ENCODE measurements at places on chromosomes 16 and 17. TPM values are rescaled to one million over a fixed set of nuclear protein-coding genes. Genes with fewer than 3 reads are reported as not detected.

The NTN1 gene
- 7.4 TPM for polyA plus RNA-seq

The CIITA gene
- polyA plus RNA-seq = 3.2 TPM

The EFCAB5 gene
- 0.85 TPM for polyA plus RNA-seq

The KRT40 gene
- 10.9 TPM for polyA plus RNA-seq

The IL34 gene
- polyA plus RNA-seq = 5.0 TPM

The CCDC78 gene
- 1.5 TPM for polyA plus RNA-seq

The SMIM22 gene
- polyA plus RNA-seq = not detected

GRCh38 chr17:47316311-47316710 lies 7.4 kb upstream of the EFCAB13 start:
- DNase-seq = peak; percentile 14

DNA sequence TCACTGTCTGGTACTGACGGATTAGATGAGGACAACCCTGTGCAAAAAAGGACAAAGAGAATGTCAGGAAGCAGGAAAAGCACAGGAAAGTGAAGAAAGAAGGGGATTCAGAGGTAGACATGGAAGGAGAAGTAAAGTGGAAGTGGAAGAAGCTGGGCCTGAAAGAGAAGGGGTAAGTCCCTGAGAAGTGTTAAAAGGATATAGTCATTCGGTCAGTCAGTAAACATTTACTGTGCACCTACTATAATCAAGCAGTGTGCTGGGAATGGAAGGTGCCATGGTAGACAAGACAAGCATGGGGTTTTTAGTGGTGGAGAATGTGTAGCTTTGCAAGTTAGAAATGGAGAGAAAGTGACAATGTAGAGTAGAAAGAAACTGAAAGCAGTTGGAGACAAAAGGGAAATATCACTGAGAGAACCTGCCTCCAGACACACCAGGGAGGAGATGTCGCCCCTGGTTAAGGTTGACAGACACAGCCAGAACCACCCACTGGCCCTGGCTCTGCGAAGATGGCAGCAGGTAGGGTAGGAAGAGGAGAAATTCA lies 4.4 kb upstream of the SP2 start:
- no peak for DNase-seq

DNA sequence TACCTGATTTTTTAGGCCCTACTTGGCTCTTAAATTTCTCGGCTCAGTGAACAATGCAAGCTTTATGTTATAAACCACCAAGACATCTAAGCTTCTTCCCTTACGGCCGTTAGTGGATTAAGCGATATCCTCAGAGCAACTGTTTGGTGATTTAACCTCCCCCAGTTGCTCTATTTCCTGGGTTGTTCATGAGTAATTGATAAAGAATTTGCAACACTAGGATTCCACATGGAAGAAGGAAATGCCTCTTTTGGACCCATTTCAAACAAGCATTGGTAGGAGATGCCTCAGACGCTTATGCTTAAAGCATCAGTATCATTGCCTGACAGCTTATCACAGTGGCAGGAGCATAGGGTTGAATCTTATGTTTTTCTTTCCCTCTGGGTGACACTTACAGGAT lies 65.3 kb downstream of the RBFOX1 start:
- DNase-seq = no peak

DNA sequence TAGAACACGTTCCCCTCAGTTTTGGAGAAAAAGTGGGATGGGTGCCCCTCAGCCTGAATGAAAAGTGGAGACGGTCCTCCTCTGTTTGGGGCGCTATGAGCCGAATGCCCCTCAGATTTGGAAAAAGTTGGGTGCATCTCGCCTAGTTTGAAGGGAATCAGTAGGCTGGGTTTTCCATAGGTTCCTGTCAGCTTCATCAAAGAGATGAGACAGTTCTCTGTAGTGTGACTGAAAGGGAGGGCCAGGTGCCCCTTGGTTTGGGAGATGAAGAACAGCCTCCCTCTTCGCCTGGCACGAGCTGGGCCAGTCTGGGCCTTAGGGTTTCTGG lies 742 bp upstream of the SLC9A5 start:
- no peak for DNase-seq

DNA sequence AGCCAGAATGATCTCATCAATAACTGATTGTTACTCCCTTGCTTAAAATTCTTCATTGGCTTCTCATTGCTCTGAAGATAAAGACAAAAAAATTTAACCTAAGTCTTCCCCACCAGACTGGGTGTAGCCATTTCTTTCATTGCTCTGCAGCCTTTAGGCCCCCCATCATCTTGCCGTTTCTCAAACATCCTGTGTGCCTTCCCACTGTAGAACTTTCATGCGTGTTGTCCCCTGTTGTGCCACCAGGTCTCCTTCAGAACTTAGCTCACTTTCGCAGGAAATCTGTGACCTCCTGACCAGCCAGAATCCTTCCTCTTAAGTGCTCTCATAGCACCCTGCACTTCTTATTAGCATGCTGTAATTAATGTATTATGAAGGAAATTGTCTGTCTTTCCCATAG lies 31.8 kb downstream of the TNRC6C start:
- DNase-seq = no peak

- no peak for DNase-seq
Observed at GRCh38 chr17:32541640-32542039, 54.8 kb downstream of the CDK5R1 start.

GRCh38 chr17:62791235-62791734 lies 16.8 kb downstream of the MARCHF10 start:
- DNase-seq = no peak

GRCh38 chr17:19630661-19631060 lies 17.9 kb upstream of the ALDH3A2 start:
- no peak for DNase-seq

DNA sequence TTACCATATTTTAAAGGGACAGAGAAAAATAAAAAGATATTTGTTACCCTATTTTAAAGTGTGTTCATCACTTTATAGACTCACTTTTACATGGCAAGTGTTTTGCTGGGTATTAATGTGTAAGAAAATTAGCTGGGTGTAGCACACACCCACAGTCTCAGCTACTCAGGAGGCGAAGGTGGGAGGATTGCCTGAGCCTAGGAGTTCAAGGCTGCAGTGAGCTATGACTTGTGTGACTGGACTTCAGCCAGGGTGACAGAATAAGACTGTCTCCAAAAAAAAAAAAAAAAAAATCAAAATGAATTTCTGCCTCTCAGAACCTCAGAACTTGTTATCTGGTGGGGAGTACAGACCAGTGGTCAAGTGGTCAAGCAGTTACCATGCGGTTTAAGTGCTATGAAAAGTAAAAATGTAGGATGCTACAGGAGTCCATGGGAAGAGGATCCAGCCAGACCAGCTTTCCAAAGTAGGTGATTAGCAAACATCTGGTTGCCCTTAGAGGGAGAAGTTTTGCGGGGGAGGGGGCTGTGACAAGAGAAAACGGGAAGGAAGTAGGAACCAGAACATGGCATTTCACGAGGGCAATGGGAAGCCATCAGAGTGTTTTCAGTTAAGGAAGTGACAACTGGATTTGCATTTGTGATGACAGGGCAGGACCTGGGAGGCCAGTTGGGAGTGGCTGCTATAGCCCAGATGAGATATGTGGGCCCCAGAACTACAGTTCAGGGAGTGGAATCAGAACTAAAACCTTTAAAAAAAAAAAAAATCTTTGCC lies 13.9 kb downstream of the CNEP1R1 start:
- no peak for DNase-seq

DNA sequence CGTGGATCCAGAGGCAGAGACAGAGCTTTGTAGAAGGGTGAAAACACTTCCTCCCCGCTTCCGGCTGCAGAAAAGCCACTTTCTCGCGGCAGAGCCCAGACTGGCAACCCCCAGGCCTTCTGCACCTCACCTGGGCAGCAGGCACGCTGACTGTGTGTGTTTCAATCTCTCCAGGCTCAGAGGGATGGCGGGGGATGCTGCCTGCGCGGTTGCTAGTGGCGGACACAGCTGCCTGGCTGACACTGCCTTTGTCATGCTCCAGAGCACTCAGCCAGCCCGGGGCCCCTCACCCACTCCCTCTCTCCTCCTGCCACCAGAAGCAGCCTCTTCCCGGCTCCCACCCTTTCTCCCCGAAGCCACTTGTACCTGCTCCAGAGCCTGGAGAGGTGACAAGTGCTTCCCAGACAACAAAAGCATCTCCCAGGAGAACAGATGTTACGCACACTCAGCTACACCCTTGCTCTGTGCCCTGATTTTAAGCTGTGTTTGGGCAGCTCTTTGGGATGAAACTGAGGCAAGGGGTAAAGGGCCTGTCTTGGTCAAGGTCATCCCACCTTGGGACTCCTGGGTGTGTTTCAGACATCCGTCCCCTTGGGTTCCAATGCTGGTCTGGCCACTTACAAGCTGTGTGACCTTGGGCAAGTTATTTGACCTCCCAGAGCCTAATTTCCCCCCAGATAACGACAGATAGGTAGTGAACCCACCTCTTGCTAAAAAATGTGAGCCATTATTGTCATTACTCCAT lies 9.2 kb upstream of the GLIS2 start:
- no peak for DNase-seq

DNA sequence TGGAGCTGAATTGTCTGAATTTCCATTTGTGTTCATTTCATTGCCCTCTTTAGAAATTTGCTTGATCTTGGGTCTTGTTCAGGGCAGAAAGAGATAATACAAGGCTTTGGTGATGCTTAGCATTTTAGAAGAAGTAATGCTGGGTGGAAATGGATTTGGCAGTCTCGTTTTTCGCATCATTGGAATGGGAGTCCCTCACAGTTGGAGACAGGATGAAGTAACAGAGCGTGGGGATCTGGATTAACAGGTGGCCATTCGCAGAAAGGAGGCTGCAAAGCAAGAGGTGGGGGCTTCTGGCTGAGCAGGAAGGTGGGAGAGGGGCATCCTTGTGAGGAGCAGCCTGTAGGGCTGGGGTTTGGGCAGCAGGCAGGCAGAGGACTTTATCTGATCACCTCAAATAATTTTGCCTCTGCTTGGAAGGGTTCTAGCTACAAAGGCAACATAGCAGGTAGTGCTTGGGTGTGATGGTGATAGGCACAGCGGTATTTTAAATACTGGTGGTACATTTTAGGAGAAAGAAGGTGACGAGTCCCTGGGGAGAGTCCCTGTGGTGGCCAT lies 17.0 kb downstream of the KSR1 start:
- DNase-seq = no peak

- no peak for DNase-seq
Observed at GRCh38 chr17:1480747-1481465, 11.6 kb downstream of the MYO1C start.

GRCh38 chr17:67076290-67076689 lies 31.9 kb downstream of the CACNG1 start:
- no peak for DNase-seq

DNA sequence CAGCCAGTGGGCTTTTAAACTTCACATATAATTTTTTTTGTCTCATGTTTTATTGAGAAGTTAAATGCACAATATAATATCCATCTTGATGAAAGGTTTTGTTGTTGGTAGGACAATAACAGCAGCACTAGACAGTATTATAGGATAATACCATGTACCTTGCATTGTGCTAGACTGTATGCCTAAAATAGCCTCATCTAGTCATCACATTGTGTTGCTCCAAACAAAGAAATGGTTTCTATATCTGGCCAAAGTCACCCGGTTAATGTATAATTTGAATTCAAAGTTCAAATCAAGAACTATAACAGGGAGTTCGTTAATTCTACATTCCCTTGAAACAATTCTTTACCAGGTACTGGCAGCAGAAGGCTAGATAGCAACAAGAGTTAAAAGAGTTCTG lies 104.9 kb downstream of the KCNJ2 start:
- DNase-seq = no peak

DNA sequence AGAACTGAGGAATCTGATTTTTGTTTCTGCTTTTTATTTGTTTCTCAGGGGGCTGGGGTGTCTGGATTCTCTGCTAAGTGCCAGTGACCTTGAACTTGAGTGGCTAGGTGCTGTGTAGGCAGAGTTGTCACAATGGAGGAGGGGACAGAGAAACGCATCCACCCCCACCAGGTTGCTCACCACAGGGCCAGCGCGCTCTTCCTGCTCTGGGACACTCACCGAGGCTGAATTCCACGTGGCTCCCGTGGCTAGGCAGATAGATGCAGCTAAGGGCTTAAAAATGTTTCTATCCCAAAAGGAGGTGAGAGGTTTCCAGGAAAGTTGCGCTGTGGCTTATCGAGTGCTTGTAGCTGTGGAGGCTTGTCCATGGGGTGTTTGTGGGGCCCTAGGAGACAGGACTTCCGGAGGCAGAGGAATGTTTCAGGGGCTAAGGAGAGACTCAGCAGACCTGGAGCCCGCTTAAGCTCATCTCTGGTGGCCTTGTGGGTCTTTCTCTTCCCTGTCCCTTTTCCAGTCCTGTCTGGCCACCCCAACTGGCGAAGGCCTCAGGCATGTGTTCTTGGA lies 36.8 kb downstream of the ADCY7 start:
- DNase-seq = no peak

DNA sequence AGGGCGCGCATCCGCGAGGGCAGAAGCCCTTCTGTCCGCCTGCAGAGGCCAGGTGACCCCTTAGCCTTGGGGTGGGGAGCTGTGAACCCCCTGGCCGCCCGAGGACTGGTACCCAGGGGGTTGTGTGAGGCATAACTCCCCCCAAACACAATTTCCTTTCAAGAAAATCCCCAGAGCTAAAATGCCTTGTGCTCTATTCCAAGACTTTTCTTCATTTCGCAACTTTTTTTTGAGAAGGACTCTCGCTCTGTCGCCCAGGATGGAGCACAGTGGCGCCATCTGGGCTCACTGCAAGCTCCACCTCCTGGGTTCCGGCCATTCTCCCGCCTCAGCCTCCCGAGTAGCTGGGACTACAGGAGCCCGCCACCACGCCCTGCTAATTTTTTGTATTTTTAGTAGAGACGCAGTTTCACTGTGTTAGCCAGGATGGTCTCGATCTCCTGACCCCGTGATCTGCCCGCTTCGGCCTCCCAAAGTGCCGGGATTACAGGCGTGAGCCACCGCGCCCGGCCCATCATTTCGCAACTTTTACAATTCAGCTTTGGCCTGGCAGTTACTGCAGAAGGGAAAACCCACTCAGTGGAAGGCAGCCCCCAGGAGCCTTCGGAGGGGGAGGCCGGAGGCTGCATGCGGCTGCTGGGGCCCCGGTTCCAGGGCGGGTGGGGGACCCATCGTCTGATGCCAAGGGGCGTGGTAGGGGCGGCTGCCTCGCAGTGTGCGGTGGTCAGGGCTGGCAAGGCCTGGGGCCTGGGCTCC lies 963 bp upstream of the APRT start:
- DNase-seq = no peak

GRCh38 chr17:835263-835662 lies 53.1 kb downstream of the MRM3 start:
- DNase-seq = no peak

DNA sequence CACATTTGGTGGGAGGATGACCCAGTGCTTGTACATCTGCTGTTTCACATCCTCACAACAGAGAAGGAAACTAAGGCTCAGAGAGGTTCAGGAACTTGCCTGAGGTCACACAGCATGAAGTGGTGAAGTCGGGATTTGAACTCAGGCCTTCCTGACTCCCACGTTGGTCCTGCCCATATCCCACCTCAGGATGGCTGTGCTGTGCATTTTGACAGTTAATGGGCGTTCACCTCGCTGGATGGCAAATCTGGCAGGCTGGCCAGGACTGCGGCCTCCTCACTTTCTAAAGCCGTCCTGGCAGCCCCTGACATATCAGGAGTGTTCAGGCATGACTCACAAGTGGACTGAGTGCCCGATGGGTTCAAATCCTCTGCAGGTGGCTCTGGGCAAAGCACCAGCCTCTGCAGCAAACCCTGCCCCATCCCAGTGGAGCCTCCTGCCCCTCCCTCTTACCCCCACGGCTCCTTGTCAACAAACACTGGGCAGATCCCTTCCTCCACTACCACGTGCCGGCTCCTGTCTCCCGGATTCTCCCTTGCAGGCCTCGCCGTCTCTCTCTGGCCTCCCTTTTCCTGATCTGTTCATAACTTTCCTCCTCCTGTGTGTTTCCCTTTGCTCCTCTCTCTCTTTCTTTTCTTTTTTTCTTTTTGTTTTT lies 29.2 kb downstream of the SOCS3 start:
- DNase-seq = no peak

Data from forelimb muscle (tissue), 1 donor.